ENCODE measurements at places on chromosomes 1 and 21.
A peak's percentile ranks its signal among the peaks of the same experiment; 100 is the strongest.

- DNase-seq: no peak
Observed at GRCh38 chr1:8063298-8064036, 37.4 kb upstream of the ERRFI1 start.

- DNase-seq: no peak
Observed at GRCh38 chr1:69842326-69842725, 274.6 kb downstream of the LRRC7 start.

DNA sequence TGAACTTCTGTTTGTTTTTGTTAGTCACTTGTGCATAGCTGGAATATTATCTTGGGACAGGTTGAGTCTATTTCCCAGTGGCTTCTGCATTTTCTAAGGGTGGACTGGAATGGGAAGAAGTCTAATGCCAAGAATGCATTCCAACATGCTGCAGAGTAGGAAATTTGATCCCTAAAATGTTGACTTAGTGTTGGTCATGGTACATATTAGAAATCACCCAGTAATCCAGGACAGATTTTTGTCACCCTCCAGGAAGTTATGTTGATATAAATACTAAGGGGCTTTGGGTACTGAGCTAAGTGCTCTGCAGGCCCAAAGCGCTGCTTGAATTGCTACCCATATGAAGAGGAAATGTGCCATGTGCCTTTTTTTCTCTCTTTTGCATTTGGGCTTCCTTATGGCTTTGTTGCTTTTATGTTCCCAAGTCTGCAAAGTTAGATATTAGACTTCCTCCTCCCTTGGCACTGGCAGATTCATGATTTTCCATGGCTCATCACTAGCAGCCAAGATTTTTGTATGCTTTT, 10.0 kb downstream of the ARID1A start:
- no peak for DNase-seq

DNA sequence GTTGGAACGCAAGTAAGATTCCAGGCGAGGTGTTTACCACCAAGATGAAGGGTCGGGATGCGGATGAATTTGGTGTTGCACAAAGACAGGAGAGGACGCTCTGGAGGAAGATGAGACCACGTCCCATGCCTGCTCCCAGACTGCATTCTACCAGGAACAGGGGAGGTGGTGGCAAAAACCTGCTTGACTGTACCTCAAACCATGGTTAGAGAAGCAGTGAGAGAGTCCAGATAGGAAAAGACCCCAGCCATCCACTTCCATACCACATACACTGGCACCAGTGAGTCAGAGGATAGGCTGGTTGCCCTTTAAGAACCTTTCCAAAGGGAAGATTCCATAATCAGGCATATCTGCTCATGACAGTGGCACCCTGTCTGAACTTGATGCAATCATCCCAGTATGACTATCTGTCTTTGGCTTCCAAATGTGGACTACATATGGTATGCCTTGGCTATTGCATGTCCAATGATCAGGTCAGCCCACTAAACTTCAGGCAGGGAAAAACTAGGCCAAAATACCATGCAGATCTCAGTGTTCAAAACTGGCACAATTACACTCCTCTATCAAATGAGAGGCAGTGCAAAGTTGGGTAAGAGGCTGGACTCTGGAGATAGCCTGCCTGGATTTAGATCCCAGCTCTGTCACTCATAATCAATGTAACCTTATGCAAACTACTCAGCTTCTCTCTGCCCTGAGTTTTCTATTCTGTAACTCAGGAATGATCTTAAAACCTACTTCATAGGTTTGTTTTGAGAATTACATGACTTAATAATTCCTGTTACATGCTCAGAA, 20.6 kb downstream of the NPR1 start:
- DNase-seq: no peak

DNA sequence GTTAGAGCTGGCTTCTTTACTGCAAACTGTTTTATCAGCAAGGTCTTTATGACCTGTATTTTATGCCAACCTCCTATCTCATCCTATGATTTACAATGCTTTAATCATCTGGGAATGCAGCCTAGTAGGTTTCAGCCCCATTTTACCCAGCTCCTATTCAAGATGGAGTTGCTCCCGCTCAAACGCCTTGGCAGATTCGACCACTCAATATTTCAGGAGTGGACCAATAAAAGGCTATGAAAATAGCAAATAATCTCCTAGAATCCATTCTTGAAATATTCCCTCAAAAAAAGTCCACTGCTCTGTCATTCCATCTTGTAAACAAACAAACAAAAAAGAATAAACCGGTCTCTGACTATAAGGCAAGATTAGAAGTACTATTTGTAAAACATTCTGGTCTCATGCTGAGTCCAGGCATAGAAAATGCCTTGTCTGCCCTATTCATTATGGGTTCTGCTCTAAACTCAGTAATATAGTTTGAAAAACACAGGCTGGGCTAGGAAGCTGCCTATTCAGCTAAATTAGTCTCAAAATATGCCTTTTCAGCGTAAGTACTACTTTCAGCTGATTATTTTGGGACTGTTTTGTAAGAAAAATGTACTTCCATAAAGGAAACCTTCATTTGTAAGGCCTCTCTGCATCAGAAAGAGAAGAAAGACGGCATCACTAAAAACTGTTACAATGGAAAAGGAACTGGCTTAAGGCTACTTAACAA, 53.0 kb downstream of the TBX19 start:
- DNase-seq: no peak

DNA sequence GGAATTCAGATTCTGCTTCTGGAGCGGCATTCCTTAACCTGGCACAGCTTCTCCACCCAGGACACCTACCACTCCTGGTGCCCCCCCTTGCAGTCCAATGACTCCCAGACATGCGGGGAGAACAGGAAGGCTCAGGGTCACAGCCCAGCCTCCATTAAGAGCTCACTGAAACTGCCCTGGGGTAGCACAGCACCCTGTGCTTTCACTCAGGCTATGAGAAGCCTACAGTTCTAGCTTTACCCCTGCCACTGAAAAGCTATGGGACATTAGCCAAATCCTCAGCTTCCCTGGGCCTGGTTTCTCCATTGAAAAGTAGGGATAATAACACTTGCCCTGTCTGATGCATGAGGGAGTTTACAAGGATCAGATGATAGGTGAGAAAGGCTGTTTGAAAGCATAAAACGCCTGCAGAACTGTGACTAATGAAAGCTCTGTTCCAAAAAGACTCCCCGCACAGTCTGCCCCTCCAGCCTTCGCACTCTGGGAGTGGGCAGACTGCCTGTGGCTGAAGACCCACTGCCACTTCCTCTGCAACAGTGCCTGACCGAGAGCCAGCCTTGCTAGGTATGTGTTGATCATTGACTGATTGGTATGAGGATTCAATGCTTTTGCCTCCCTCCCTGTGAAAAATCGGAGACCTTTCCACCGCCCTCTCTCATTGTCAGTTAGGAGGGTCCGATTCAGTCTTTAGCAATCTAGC, 2.7 kb upstream of the CLDN19 start:
- no peak for DNase-seq

- peak; percentile 35 for DNase-seq
Observed at GRCh38 chr1:184036517-184036949, 995 bp downstream of the COLGALT2 start.

DNA sequence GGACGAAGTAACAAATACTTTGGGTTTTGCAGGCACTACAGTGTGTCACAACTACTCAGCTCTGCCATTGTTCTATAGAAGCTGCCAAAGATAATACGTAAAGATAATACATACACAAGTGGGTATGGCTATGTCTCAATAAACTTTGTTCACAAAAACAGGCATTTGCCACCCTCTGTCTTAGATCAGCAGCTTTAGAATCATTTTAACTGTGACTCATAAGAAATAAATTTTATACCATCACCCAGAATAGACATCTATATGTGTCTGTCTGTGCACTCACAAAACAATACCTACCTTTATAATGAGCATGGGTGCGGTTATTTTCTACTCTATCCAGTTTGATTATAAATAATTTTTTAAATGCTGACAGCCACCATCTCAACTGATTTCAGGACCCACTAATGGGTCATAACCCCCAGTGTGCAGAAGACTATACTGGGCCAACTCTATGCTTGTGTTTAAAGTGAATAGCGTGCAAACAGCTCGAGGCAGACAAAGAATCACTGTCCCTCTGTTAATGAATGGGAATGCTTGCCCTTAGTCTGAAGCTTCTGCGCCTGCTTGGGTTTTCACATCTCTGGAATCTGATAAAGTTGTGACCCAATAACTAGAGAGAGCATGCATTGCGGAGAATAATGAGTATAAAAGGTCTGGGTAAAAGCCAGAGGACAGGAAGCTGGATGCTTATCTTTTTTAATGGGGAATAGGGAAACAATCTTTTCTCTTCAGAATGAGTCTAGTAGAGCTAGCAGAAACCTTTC, 216.2 kb downstream of the PLPP3 start:
- no peak for DNase-seq

- no peak for DNase-seq
Observed at GRCh38 chr21:34526241-34526617, 14.2 kb upstream of the KCNE1 start.

DNA sequence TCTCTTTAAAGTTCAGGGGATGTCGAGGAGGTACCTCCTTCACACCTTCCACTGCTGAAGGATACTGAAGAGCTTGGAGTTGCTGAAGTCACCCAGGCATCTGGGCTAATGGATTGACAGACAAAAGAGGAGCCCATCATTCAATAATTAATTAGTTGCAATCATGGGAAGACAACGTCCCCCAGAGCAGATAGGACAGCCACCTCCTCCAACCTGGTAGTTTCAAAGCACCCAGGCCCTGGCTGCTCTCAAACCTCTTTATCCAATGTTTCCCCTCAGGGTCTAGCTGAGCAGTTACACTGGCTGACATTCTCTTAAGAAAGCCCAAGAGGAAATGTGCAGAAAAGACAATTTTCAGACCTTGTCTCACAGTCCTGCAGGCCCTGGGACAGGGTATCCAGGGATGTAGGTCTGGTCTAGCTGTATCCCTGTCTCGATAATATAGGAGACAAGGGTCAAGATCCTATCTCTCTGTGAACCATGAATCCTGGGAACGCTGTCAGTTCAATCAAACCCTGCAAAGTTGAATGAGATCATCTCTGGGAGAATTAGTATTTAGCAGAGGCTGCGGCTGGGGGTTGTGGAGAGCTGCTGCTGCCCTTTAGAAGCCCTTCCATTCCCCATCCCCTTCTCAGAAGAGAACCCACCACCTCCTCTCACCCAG, 1.1 kb downstream of the TSPAN2 start:
- no peak for DNase-seq

- no peak for DNase-seq
Observed at GRCh38 chr1:163275222-163275621, 46.5 kb upstream of the NUF2 start.

- no peak for DNase-seq
Observed at GRCh38 chr1:69787151-69787550, 219.4 kb downstream of the LRRC7 start.

DNA sequence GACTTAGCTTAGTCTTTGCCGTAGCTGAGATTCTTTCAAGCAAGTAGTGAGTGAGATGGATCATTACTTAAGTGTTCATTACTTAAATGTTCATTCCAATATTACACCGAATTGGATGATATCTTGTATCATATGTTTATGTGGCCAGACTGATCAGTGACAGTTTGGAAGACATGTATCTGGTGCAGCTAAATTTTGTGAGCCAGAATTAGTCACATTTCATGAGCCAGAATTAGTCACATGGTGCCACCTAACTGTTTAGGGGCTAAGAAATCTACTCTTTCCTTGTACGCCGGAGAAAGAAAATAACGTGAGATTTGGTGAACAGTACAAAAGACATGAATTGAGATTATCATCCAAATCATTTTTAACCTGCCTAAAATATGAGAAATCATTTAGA, 355.6 kb downstream of the USP25 start:
- DNase-seq: no peak

GRCh38 chr1:46812065-46812963, 13.5 kb downstream of the CYP4B1 start:
- no peak for DNase-seq

Data from NCI-H524 treated with DMSO at 0.1 percent for 48 hours (cell line).